Non-pigmented ciliary epithelial cell (primary cell): ENCODE measurements at places on chromosomes 16 and 17.

DNA sequence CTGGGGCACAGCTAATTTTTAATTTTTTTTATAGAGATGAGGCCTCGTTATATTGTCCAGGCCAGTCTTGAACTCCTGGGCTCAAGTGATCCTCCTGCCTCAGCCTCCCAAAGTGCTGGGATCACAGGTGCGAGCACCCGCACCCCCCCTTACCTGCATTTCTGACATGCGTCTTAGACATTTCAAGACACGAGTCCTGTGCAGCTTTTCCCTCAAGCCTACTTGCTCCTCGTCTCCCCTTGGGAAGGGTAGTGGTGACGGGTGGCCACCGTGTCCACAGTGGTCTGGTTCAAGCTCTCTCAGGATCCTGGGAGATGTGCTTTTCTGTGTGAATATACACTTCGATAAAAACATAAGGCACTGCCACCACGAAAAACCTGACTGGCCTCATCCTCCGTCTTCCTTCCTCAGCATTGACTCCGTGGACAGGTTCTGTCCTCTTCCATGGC lies 9.6 kb downstream of the CANT1 start:
- no peak for DNase-seq

- DNase-seq, result no peak
These were observed 36.0 kb downstream of the PIMREG start for GRCh38 chr17:6480303-6480675.

GRCh38 chr17:7146115-7146514 lies 31.5 kb upstream of the ASGR2 start:
- DNase-seq, result no peak

DNA sequence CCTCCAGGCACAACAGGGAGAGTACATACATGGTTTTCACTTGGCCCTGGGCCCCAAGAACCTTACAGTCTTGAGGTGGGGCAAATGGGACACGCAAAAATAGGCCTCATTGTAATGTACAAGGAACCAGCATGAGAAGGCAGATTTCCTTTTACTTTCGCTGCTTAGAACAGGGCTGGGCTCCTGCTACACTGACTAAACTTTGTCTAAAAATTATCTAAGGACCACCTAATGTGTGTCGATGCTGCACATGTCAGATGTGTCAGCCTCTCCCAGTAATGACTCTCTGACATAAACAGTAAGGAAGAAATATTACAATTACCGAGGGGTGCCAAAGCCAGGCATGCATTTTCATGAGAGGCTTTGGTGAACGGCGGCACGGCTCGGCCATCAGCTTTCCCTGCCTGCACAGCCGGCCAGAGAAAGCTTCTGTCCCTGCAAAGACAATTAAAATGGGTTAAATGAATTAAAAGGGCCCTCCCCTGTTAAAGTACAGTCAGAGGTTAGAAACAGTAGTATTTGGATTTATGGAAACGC lies 224.2 kb upstream of the IRX3 start:
- DNase-seq, result no peak

- no peak for DNase-seq
These were observed 60.0 kb downstream of the KLHDC4 start for GRCh38 chr16:87705771-87706277.

GRCh38 chr16:30355954-30356308 lies 823 bp upstream of the CD2BP2 start:
- DNase-seq, result no peak

GRCh38 chr17:28726226-28726626 lies at the start of gene TLCD1:
TLCD1 (minus strand) TSS chr17:28726233; CDS start chr17:28726097, 136 bp downstream.
- DNase-seq, result no peak

- DNase-seq, result no peak
These were observed 8.1 kb upstream of the NAGLU start for GRCh38 chr17:42527932-42528331.

DNA sequence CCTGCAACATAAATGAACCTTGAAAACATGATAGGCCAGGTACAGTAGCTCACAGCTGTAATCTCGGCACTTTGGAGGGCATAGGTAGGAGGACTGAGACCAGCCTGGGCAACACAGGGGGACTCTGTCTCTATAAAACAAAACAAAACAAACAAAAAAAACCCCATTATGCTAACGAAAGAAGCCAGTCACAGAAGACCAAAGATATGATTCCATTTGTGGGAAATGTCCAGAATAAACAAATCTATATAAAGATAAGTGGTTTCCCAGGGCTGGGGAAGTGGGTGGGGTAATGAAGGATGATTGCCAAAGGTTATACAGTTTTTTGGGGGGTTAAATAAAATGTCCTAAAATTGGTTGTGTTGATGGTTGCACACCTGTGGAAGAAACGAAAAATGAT lies 36.5 kb upstream of the SIAH1 start:
- DNase-seq, result no peak

DNA sequence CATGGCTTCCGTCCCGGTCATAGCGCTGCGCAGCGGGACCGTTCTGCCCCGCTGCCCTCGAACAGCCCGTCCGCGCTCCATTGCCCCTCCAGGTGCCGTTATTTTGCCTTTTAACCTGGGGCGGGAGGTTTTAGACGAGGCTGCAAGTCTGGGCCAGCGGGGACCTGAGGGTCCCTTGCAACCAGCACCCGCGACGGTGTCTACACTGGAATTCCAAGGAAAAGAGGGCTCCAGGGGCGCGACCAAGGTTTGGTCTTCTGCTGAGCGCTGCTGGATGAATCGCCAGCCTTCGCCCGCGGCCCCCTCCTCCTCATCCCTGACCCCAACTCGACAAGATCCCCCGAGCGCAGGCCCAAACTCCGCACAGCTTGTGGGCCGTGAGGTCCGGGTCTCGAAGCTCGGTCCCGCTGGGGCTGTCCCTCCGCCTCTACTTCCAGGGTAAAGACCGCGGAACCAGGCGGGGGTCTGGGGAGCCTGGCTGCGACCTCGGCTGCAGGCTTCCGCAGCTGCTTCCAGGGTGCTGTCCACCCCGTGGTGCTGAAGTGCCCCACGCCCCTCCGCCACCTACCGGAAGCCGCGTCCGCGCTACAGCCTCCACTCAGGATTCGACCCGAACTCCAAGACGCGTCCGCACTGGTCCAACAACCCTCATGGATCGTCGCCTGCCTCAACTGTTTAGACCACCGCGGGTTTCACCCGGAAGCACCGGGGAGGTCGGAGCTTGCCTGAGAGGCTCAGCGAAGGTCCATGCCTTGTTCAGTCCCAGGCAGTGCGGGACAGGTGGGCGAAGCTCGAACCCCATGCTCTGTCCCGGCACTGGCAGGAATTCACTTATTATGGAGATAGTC lies 10.1 kb upstream of the CA4 start:
- DNase-seq, result no peak

DNA sequence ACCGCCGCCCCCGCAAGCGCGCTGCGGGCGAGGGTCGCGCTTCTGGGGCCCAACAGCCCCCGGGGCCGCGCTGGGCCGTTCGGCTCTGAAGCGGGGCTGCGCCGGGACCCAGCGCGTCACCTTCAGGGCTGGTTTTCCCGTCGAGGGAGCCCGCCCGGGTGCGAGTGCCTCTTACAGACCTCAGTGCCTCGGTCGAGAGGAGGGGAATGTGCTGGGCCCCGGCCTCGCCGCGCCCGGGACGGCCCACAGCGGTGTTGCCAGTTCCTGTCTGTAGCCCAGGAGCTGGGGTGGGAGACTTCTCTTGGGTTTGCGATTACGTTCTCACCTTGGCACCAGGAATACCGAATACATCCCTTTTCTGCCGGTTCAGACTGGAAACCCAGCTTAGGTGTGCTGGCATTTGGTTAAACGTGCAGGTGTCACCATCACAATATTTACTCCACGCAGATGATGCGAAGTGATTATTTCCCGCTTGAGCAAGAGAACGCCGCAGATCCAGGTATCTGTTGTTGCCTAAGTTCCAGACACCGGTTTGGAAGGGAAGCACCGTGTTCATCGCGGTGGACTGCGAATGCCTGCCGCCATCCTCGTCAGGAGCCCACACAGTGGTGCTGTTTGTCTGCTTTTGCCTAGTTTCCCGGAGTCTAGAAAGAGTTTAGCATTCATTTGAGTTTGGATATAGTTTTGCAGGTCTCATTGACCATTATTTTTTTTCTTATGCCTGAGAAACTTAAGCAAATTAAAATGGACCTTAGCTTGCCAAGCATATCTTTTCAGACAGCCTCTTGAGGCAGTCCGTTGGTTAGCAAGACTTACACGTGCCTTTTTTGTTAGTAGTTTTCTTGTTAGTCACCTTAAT lies 914 bp downstream of the MAP1LC3B start:
- no peak for DNase-seq

- no peak for DNase-seq
These were observed 8.5 kb upstream of the NPIPB2 start for GRCh38 chr16:11950388-11950787.

DNA sequence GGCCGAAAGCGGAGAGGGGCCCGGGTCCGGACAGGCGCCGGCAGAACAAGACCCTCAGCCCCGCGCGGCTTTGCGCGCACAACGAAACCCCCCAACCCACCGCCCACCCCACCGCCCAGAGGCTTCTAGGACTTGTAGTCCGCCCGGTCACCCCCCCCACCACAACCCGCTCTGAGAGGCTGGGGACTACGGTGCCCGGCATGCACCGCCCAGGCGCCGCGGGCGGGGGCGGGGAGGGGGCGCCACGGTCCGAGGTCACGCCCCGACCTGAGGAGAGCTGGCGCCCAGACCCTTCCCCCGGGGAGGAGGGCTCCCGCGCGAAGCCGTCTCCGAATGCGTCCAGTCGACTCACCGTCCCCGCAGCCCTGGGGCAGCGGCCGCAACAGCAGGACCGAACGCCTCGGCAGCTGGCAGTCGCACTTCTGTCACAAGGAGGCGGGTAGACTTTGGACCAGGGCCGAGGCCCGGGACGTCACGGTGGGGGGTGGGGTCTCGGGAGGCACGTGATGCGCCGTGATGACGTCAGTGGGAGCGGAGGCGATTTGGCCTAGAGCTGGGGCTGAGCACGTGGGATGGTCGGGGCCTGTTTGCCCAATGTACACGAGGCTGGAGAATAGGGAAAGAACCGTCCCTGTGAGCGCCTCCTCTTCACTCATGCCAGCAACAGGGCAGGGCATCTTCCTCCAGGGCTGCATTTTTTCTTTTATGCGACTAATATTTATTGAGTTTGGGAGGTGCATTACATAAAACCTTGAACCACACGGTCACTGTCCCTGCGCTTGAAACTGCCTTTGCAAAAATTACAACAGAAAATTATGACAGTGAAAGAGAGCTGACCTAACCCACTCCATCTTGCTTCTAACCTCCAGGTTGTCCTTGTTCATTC lies at the start of gene CDIP1:
Gene CDIP1 (minus strand): TSS at position 424 of the 886 bp plus-strand sequence. CDS start 24,643 bp downstream, outside the sequence.
- DNase-seq, result peak; percentile 60

DNA sequence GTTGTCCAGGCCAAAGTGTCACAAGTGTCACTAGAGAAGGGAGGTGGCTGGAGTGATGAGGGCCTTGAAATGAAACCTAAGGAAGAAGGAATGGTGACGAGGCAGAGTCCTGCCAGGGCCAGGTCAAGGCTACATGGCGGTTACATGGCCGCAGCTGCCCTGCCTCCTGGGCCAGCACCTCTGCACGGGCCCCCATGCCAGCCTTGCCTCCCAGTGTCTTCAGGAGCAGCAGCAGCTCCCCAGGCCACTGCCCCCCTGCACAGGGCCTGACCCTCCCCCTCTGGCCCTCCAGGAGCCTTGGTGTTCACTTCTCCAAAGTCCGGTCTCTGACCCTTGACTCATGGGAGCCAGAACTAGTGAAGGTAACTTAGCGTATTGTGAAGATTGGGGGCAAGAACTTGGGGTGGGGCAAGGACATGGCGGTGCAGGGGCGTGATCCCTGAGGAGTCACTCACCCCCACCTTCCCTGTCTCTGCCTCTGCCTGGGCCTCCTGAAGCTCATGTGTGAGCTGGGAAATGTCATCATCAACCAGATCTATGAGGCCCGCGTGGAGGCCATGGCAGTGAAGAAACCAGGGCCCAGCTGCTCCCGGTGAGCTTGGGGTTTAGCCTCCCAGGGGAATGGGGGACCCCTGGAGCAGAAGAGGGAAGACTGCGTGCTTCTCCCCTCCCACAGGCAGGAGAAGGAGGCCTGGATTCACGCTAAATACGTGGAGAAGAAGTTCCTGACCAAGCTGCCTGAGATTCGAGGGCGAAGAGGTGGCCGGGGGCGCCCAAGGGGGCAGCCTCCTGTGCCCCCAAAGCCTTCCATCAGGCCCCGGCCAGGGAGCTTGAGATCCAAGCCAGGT lies 4.1 kb upstream of the KCTD11 start:
- DNase-seq, result no peak

DNA sequence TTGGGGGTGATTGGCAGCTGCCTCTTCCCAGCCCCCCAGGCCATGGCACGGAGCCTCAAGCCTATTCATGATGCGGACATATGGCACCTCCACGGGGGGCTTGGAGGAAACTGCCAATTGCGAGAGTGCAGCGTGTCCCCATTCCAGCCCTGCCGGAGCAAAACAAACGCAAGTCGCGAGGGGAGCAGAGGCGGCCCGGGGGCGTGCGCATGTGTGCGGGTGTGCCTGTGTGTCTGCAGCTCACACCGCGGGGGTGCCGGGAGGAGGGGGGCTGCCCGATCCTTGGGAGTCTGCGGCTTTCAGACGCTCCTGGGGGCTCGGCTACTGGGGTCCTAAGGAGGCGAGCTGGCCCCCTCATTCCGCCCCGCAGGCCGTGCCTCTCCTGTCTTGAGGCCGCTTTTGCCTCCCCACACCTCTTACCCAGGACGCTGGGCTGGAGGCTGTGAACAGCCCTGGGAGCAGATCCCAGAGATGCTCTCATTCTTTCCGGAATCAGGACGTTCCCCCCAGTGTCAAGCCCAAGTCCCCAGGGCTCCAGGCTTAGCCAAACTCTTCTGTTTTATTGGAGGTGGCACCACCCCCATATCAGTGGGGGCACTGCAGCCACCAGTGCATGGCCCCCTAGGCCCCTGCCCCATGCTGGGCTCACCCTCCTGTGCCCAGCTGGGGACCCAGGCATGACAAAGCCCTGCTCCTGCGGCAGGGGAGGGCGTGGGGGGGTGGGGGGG lies 29.1 kb downstream of the ENDOV start:
- DNase-seq, result no peak

- no peak for DNase-seq
These were observed 59.2 kb upstream of the ZNF750 start for GRCh38 chr17:82898976-82899514.

- no peak for DNase-seq
These were observed 1.9 kb downstream of the PIGS start for GRCh38 chr17:28569446-28569845.

- DNase-seq, result no peak
These were observed 13.3 kb upstream of the SDK2 start for GRCh38 chr17:73657473-73658116.

DNA sequence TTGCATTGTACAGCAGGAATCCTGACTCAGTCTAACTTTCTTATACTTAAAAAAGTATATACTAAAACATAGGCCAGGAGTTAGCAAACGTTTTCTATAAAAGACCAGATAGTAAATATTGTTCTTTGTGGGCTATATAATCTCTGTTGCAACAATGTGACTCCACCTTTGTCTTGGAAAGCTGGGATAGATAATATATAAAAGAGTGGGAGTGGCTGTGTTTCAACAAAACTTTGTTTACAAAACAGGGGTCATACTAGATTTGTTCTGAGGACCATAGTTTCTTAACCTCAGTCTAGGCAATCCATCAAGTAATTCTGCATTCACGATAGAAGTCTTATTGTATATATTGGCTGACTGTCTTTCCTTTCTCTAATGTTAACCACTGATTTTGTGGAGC lies 9.0 kb upstream of the TBC1D3B start:
- no peak for DNase-seq

- no peak for DNase-seq
These were observed 23.8 kb downstream of the AKAP1 start for GRCh38 chr17:57108671-57109392.
